Activated naive CD4-positive, alpha-beta T cell treated with anti-CD3 and anti-CD28 coated beads, Interleukin-2, amount 10 ng/mL, durations not matched to agents 7 days and 5 days (primary cell): ENCODE measurements at places on chromosomes 5 and 9.

GRCh38 chr5:67092535-67092934 is 104.1 kb downstream of the CD180 start:
- no peak for DNase-seq

DNA sequence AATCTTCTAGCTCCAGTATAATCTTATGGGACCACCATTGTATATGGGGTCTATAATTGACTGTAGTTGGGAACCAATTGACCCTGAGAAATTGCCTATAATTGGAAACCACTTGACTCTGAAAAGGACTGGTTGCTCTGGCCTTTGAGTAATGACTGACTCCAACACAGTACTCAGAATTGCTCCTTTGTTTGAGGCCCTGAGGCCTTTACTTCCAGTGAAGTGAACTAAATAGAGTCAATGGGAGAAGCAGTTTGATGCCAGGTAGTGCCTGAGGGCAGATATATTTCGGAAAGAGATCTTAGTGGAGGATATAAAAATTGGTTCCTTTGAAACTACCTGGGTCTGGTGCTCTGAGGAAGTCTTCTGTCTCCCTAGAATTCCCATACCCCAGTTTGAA is 16.0 kb upstream of the TMEM171 start:
- no peak for DNase-seq

GRCh38 chr5:37838152-37838932 is 1.5 kb downstream of the GDNF start:
- no peak for DNase-seq

DNA sequence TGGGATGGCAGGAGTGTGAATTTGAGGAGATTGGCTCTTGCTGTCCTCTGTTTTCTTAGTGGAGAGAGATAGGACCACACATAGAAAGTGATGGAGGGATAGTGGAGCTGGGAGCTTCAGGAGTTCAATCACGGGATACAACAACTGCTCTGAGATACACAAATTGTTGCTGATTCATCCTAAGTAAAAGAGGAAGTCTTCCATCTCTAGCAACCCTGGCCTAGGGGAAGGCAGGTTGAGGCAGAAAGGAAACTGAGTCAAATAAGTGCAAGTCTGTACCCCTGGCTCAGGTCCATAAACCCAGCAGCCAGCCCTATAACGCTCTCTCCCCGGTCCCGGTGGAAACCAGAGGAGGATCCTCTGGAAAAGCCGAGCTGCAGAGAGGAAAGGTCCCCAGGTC is 97.7 kb downstream of the ADCY2 start:
- no peak for DNase-seq

- no peak for DNase-seq
These were observed 22.2 kb upstream of the CMBL start for GRCh38 chr5:10329820-10330481.
